Hematopoietic multipotent progenitor cell treated with erythropoietin and hydrocortisone succinate and interleukin-3 and kit ligand, for 8 days (in vitro differentiated cells): ENCODE measurements at places on chromosomes 2 and 18.
A peak's percentile ranks its signal among the peaks of the same experiment; 100 is the strongest.

DNA sequence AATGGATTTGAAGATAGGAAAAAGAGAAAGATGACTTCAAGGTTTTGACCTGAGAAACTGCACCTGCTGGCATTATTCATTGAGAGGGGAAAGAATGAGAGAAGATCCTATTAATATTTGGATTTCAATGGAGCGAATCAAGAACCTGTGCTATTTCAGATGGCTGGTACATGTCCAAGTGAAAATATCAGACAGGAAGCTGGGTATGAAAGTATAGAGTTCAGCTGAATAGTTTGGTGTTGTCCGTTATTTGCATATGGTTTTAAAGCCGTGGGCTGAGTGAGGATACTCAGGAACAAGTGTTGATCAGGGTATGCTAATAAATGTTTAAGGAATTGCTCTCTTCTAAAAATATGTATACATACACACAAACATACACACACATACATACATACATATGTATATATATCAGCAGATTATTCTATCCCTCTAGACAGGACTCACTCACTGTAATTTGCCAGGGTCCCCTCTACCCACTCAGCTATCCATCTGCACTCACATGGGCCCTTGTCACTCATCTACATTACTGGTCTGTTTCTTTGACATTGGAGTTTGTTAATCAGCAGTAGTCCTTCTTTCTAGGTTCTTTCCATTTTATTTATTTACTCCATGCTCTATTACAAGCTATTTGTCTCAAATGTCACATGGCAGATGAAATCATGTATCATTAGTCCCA is 33.9 kb upstream of the IKZF2 start:
- no peak for DNase-seq

DNA sequence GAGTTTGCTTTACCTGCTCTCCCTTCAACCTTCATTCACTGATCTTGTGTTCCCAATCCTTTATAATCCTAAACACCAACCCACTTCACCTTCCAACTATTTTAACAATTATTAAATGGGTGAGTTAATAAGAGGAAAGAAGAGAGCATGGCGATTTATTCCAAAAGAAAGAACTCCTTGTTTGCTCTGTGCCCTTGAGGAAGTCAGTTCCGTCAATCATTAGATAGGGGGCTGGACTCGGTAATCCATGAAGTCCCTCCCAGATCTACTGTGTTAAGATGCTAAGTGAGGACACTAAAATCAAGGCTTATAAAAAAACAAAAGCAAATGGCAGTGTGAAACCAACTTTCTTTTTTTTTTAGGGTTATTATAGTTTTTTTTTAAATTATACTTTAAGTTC is 589.9 kb downstream of the XIRP2 start:
- DNase-seq, result no peak

DNA sequence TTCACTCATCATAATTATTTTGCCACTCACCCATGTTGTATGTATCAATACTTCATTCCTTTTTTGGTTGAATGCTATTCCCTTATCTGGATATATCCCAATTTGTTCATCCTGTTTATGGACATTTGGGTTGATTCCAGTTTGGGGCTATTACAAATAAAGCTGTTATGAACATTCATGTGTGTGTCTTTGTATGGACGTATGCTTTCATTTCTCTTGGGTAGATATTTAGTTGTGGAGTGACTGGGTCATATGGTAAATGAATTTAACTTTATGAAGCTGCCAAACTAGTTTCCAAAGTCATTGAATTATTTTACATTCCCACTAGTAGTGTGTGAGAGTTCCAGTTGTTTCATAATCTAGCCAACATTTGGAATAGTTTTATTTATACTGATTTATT is 2.7 kb downstream of the FAM228B start:
- DNase-seq, result no peak

DNA sequence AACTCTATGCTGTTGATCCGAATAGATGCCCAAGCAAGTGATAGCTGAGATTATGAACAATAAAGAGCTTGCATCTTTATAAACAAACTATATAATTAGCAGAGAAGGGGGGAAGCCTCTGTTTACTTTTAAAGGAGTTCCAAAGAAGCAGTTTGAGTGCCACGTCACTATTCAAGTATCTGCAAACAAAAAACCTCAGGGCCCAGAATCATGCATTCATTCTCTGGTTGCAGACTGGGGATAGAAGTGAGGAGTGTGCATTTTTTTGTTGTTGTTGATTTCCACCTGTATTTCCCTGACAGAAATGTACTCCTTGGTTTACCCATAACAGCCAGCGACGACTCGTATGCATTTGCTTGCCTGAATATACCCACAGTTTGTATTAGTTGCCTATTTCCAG is 264.3 kb downstream of the PTGR3 start:
- DNase-seq, result no peak

DNA sequence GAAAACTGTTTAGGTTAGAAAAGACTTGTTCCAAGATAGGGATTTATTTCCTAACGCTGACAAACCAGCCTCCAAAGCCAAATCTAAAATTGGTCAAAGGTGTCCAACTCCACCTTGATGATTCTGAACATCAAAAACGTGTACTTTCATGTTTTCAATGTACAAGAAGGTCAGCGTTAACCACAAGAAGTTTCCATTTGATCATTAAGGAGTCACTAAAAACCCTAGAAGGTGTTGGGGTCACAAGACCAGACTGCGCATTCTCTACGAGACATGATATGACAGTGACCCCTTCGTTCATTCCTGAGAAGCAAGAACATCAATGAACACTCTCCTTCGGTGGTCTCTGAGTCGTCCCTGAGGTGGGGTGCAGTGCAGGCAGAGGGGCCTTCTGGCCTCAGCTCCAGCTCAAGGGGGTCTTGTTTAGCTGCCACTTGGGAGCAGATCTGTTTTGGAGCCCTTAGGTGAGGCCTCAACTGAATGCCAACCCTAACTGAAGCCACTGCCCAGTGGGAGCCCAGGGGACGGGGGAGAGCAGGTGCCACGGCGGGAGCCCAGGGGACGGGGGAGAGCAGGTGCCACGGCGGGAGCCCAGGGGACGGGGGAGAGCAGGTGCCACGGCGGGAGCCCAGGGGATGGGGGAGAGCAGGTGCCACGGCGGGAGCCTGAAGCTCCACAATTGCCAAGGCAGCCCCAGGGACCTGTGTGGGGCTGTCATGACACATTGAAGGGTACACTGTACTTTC is 55.2 kb downstream of the PARD6G start:
- DNase-seq, result no peak

DNA sequence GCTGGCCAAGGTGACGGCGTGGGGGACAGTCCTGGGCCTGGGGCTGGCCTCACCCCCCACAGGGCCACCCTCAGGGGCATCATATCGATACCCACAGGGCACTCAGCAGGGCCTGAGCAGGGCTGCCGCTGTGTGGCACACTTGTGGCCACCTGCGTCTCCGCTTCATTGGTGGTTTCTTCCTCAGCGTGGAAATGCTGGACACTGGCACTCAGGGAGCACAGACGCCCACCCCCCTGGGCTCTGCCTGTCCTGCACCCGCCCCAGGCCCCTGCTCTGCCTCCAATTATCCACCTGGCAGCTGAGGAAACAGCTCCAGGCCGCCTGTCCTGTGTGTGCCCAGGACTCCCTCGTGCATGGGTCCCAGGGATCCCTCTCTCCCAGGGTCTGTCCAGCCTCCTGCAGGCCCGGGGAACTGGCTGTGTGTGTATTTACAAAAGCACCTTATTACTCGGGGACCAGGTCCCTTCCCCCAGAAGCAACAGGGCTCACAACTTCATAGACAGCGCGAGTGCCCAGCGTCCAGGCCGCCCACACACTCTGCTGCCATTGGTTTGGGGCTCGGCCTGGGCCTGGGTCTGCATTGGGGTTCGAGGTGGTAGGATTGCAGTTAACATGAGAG is 13.1 kb downstream of the CROCC2 start:
- DNase-seq, result no peak

DNA sequence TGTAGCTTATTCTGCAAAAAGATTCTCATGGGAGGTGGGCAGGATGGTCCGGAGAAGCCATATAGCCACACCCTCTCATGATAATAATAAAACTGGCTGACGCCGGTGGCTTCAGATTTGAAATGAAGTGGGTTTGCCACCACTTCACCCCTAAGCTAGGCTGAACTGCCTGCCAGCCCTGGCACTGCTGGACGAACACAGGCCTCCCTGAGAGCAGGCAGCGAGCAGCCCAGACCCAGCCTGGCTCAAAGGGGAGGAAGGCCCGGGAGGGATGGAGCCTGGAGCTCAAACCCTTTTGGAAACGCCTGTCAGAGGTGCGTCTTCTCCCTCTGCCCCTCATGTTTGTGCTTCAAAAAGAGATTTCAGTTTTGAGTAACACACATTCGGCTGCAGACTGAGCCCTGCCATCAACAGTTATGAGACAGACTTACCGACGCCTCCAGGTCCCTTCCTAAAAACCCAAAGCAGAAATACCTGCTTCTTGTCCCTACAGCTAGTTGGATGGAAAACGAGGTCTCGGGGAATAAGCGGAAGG is 71.1 kb upstream of the HPCAL1 start:
- no peak for DNase-seq

GRCh38 chr2:17615728-17616351 is 75.3 kb downstream of the VSNL1 start:
- DNase-seq, result no peak

DNA sequence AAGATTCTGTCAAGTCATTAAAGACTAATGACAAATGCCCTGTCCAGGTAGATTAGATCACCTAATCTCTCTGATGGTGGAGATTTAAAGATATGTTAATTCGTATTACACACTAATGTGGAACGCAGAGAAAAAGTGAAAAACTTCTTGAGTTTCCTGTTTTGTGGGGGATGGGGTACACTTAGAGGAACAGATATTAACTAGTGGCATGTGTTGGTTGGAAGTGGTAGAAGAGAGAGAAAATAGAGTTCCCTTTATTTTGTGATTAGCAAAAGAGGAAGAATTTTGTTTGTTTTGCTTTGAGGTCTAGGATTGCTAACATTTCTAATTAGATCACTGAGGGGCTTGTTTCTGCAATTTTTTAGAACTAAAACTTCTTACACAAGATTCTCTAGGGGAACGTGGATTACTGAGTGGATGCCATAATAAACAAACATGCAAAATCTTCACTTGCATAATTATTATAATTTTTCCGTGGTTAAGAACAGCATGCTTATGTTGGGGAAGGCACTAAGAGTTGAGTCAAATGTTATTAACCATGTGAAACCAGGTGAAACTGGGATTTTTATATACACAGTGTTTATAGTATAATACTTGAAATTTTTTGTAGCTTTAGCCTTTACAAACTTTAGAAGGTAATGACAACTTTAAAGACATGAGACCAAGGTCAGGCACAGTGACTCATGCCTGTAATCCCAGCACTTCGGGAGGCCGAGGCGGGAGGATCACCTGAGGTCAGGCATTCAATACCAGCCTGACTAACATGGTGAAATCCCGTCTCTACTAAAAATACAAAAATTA is 97.4 kb upstream of the STK17B start:
- DNase-seq, result no peak

DNA sequence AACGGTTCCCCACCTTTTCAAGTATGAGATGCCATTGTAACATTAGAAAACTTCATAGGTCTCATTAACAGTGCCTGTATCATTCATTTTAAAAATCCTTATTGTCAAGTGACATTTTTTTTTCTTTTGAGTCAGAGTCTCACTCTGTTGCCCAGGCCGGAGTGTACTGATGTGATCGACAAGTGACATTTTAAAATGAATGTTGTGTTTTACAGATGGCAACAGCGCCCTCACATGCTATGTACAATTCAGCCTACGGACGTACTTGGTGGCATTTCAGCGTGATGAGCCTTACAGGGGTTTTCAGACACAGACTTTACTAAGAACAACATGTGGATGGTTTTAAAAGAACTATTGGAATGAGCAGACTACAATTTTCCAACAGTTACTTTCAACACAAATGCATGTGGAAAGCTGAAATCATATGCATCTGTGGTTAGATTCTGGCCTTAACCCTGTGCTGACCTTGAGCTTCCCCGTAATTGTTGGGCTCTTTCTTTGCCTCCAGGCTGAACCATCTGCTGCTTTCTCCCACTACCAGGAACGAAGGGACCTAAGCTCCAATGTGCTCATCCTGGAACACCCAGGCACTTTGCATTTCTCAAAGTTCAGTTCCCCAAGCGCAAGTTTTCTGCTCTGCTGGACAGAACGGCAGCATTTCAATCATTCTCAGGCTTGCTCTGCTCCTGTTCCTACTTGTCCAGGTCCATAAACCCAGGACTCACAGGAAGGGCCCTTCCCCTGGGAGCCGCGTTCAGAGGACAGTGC is 119.9 kb upstream of the NDUFV2 start:
- peak; percentile 77 for DNase-seq

GRCh38 chr2:66305718-66306117 is 129.2 kb upstream of the MEIS1 start:
- DNase-seq, result no peak

DNA sequence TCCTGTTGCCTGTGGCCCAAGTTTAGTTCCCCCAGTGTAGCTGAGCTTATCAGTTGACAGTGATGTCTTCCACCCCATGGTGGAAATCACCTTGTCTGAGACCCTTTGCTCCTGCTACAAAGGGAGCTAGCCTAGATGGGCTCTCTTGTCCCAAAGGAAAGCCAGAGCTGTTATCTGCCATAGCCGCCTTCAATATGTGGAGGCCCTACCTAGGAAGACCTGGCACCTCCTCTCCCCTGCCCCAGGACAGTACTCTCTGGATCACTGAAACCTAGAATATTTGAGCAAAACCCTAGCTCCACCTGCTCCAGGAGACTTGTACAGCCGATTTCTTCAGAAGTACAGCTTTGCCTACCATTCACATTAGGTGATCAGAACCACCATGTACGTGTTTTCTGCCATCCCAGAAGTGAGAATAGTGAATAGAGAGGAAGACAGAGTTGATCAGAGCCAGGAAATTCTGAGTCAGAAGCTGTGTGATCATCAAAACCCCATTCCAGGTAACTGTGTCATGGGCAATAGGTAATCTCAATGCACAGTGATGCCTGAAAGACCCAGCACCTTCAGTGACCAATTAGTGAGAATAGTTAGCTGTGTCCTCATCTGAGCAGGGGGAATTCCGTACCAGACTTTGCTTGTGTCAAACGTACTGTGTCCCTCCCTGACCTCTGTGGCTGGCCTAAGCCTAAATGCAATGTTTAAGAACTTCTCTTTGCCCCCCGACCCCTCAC is 138.4 kb upstream of the ALPP start:
- no peak for DNase-seq

DNA sequence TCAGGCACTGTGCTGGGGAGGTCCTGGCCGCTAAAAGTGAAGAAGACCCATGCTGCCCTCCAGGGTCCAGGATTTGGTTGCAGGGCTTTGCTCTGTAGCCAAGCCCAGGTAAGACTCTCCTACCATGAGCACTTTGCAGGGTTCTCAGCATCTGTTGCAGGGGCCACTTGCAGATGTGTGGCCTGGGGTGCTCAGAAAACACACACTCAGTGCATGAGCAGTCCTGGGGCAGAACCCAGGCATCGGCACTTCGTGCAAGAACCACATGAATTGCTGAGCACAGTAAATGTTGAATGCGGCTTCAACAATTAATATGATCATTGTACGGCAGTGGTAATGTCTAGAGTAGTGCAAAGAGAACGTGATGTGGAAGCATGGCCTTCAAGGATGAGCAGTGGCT is 98.5 kb upstream of the SMIM21 start:
- DNase-seq, result no peak

DNA sequence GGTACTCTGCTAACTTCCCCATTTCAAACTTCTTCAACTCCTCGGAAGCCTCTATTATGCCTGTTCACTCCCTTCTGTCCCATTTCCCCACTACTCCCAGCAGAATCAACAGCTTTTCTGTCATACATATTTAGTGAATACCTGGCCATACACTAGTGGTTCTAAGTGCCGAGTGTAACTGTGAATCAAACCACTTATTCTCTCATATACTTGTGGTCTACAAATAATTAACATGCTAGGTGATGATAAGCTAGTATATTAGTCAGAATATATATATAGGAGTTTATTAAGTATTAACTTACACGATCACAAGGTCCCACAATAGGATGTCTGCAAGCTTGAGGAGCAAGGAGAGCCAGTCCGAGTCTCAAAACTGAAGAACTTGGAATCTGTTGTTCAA is 150.7 kb downstream of the CCDC102B start:
- no peak for DNase-seq
